CD4-positive, alpha-beta T cell treated with Interleukin-17A for 4 hours (primary cell): ENCODE measurements at places on chromosomes 1 and 21.

DNA sequence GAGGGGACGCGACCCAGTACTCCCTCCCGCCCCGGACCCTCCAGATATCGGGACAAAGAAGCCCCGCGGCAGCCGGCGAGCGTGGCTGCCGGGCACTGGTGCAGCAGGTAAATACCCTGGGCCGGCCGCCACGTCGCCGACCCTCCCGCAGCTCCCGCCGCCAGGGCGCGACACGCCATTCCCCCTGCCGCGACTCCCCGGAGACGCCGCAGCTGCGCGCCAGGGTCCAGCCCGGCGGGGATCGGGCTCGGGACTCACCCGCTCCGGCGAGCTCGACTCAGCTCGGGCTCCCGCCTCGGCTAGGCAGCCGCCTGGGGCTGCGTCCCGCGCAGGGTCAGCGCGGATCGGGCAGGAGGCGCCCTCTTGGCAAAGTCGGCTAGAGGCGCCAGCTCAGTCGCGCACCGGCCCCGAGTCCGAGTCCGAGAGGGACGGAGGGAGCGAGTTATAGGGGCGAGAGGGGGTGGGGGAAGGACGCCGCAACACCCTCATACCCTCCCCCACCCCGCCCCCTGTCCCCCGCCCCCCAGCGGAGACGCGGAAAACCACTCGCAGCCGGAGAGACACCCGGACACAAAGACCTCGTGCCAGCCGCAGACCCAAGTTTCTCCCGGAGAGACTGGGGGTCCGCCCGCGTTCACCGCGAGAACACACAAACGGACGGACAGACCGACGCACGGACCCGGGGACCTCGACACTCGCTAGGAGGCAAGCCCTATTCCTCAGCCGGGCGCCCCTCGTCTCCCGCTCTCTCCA is 985 bp downstream of the SYT6 start:
- no peak for DNase-seq

DNA sequence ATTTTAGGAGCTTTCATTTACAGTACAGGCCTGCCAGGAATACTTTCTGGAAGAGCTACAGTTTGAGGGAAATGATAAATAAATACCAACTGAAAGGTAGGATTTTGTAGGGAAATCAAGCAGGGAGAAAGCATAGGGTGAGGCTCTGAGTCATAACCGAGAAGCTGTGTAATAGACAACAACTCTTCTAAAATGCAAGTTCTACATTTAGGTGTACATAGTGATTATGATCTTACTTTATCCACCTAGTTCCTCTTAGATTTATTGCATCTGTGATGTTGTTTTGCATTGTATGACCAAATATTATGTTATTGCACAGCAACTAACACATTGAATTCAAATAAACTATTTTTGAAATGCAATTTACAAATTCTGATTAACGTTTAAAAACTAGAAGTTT is 819.3 kb downstream of the PLA2G4A start:
- no peak for DNase-seq

GRCh38 chr1:944341-945325 is 14.4 kb downstream of the NOC2L start:
- DNase-seq: no peak

DNA sequence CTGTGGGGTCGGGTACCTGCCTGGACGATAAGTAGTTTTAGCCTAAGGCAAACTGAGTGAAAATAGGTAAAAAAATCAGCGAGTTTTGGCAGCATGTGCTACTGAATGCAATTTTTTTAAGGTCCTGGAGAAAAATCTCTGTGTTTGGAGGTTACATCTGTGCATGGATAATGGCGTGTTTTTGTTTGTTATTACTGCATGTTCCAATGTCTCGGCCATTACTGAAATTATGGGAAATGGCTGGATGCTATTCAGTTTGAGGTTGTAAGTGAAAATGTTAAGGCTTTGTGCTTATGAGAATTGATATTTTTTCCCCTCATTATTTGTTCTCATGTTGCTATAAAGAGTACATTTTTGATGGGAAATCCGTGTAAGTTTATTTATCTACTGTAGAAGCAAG is 441.7 kb downstream of the PRDM2 start:
- DNase-seq: no peak

DNA sequence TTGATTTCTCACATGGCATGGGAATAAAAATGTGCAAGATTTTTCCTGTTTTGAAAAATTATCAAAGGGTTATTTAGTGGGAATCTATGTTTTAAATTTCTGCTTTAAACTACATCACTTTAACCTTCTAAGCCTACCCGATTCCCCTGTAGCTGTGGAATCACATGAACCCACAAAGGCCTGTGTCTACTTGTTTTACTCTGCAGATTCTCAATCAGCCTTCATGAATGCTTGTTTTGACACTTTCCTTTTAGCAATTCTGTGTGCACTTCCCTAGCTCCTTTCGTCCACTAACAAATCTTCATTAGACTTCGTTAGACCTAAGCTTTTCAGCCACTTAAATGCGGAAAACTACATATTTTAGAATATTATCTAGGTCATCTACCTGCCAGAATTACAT is 56.0 kb upstream of the C1orf21 start:
- no peak for DNase-seq

DNA sequence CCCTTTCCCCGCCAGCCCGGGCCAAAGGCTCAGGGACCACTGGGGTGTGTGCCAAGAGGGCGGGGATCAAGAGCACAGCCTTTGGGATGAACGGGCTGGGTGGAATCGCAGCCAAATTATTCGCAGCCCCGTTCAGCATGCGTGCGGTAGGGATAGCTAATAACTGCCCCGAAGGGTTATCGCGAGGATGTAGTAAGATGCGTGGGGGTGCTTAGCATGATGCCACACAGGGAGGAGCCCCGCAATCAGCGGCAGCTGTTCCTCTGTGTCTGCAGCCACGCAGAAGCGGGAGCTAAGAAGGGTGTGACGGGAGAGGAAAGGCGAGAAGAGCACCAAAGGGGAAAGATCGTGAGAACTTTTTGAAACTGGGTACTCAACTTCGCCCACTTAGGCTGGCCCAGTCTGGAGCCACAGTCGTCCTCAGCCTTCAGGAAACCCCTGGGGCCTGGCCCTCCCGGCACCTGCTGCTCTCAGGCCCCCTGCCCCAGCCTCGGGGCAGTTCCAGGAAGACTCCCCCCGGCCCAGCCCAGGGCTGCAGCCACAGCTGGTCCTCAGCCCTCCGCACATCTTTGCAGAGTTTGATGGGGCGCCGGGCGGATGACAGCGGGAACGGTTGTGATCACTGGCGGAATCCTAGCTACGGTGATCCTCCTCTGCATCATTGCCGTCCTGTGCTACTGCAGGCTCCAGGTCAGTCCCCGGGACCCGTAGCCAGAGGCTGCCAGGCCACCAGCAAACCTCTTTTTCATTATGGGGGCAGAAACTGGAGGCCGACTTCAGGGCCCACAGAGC is 64.9 kb downstream of the TOR1AIP2 start:
- DNase-seq: no peak

DNA sequence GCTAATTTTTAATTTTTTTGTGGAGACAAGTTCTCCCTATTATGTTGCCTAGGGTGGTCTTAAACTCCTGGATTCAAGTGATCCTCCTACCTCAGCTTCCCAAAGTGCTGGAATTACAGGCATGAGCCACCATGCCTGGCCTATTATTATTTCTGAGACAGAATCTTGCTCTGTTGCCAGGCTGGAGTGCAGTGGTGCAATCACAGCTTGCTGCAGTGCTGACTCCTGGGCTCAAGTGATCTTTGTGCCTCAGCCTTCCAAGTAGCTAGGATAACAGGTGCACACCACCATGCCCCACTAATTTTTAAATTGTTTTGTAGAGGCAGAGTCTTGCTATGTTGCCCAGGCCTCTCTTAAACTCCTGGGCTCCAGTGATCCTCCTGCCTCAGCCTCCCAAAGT is 196.3 kb downstream of the CAMTA1 start:
- DNase-seq: no peak

DNA sequence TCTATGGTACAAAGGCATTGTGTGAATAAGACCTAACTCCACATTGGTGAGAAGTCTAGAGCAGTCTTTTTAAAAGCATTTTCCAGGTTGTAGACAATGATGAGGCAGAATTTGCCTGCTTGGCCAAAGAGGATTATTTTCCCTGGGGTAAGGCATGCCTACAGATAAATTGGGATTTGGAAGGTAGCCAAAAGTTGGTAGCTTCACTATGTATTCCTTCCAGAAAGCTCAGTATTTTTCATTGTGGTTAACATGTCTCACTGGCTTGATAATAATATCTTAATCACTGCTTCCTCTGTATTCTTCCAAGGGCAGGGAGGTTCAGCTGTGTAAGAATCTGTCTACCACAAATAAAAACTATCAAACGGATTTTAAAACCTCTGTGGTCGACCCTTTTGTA is 590.8 kb upstream of the PRMT6 start:
- no peak for DNase-seq

GRCh38 chr1:113804421-113805255 is 7.6 kb downstream of the RSBN1 start:
- no peak for DNase-seq

DNA sequence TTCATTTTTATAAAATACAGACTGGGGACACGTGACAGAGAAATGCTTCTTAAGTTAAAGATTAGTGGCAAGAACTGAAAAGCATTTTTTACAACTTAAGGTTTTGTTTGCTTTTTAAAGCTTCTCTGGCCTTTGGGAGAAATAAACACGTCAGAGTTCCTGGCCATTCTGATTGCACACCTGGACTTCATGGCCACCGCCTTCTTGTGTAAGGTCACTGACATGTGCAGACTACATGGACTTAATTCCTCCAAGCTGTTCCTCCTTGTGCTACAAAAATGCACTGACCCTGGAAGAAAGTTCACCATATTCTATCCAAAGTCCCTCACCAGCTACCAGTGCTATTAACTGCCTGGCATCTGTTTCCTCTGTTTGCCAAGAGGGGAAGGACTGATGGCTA is 56.1 kb downstream of the GADD45A start:
- DNase-seq: no peak

GRCh38 chr1:119862276-119862675 is 34.0 kb downstream of the ADAM30 start:
- DNase-seq: no peak

DNA sequence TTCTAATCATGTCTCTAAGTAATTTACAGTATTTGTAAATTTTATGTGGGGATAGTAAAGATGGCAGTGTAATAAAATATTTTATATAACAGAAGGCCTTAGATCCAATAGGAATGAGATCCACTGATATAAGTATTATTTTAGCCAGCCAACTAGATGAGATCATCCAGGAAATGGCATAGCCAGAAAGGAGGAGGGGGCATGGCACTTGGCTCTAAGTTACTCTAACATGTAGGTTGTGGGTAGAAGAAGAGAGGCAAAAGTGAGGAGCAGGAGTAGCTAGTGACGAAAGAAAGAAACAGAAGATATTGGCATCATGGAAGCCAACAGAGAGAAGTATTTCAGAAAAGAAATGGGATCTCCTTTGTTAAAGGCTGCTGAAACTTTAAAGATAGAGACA is 426.1 kb downstream of the PTPRC start:
- no peak for DNase-seq

DNA sequence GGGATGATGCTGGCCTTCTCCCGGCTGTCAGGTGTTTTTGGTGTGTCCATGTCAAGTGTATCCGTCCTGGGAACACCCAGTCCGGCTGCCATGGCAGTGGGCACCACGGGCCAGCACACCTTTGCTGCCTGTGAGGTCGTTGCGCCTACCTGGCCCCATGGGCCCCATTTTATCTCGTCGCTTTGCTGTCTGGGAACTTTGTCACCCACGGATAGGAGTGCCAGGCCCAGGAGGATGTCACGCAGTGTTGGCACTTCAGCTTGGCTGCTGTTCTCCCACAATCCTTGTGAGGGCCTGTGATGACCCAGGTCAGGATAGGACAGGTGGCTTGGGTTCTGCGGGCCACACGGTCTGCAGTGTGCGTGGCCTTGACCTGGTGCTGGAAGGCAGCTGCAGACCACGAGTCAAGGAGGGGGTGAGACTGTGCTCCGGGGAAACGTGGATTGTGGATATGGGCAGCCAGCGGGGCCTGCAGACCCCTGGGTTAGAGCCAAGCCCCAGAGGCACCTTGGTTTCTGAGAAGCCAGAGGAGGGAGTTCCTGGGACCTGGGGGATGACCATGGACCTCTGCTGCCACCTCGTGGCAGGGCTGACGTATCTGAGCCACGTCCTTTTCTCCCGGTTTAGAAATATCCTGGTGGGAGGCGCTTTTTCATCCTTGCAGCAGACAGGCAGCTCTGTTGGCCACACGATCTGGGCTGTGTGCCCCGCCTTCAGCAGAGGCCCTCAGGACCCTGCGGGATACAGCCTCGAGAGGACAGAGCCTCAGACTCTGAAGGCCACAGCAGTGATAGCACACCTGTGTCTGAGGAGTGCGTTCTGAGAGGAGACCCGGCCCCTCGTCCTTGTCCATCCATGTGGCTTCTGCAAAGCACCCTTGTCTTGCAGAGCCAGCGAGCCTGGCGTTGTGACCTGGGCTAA is 161.1 kb upstream of the COL6A1 start:
- DNase-seq: peak; percentile 87

DNA sequence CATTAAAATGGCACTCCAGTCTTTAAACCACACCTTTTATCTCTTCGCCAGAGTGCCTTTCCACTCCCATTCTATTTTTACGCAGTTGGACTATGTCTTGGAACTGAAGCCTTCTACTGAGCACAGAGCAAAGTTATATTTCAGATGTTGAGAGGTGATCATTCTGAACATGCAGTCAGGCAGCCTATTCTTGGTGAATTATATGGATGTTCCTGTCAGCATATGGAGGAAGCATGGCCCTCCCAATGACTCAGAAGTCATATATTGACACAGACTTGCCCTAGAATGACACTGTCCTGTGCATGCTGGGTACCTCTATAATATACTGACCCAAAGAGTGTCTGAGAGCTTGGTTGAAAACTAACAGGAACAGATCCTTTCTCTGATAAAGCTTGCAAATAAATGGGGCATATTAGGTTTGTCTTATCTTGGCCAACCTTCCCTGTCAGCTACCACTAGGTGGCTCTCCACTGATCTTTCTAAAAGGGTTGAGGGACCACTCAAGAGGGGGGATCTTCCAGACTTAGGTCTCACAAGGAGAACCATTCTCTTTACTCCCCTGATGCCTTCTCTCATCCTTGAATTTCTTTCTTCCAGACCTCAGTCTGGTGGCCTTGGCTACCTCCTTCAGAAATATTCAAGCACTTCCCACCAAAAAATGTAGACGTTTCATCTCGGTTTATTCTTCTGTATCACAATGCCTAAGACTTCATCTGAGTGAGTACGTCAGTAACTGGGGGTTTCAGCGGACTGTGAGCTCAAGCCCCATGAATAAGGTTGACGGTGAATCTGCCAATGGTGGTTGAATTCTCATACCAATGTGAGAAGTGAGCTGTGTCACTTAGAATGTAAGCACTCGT is 11.8 kb upstream of the ALG14 start:
- DNase-seq: peak; percentile 39

- DNase-seq: peak; percentile 59
Observed at GRCh38 chr21:30831194-30831765, 1.7 kb upstream of the KRTAP7-1 start.

- no peak for DNase-seq
Observed at GRCh38 chr21:28827422-28827821, 165.3 kb downstream of the LTN1 start.
